ENCODE measurements at places on chromosomes 5 and 9. TPM values are rescaled to one million over a fixed set of nuclear protein-coding genes. Genes with fewer than 3 reads are reported as not detected.

GRCh38 chr9:133170716-133171115, 7.0 kb upstream of the GBGT1 start:
- H3K27ac ChIP-seq, result no peak overlapping the region
- DNase-seq, result no peak
- H3K36me3 ChIP-seq, result no peaks in the 10 kb centered on the region
- H3K27me3 ChIP-seq, result no peaks in the 10 kb centered on the region

DNA sequence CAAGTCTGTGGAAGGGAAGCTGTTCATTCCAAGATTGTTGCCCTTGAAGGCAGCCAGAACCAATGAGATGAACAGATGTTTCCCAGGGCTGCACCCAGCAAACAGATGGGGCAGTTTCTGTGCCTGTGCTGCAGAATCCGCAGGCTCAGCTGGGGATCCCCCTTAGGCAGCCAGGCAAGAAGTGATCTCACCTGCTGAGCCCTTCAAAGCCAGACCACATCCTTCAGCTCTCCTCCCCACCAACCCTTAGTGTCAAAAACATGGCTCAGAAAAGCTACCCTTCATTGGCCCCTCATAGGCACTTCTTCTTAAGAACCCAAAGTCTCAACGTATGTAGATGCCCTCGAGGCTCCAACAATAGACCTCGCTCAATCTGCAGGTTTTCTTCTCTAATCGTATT, 626.7 kb downstream of the CCDC171 start:
- H3K4me3 ChIP-seq, result no peak overlapping the region
- no peaks in the 10 kb centered on the region for H3K4me1 ChIP-seq
- peak; percentile 72 for DNase-seq
- no peaks in the 10 kb centered on the region for H3K27me3 ChIP-seq

DNA sequence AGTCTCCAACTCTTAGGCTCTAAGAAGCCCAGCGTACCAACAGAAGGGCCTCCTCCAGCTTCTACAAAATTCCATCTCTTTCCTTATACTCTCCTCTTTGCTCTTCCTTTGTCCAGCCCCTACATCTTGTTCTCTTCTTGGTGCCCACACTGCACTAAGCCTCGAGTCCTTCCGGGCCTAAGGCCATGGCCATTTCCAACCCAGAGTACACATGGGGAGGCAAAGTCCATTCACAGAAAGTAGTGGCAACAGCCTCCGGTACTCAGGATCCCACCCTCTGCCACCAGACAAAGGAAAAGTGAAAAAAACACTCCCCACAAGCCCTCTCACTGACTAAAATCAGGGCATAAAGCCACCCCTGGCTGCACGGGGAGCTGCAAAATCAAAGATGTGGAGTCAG, 60.3 kb downstream of the SAXO1 start:
- H3K27ac ChIP-seq, result no peak overlapping the region
- no peaks in the 10 kb centered on the region for H3K36me3 ChIP-seq
- no peaks in the 10 kb centered on the region for H3K4me1 ChIP-seq

- DNase-seq, result no peak
- no peaks in the 10 kb centered on the region for H3K27me3 ChIP-seq
These were observed 253.3 kb downstream of the EDIL3 start for GRCh38 chr5:84131372-84131771.

GRCh38 chr5:174064171-174064570, 18.7 kb downstream of the NSG2 start:
- H3K36me3 ChIP-seq, result no peaks in the 10 kb centered on the region
- no peak overlapping the region for H3K27ac ChIP-seq
- H3K4me1 ChIP-seq, result no peaks in the 10 kb centered on the region
- DNase-seq, result no peak
- H3K4me3 ChIP-seq, result no peak overlapping the region
- no peaks in the 10 kb centered on the region for H3K27me3 ChIP-seq

DNA sequence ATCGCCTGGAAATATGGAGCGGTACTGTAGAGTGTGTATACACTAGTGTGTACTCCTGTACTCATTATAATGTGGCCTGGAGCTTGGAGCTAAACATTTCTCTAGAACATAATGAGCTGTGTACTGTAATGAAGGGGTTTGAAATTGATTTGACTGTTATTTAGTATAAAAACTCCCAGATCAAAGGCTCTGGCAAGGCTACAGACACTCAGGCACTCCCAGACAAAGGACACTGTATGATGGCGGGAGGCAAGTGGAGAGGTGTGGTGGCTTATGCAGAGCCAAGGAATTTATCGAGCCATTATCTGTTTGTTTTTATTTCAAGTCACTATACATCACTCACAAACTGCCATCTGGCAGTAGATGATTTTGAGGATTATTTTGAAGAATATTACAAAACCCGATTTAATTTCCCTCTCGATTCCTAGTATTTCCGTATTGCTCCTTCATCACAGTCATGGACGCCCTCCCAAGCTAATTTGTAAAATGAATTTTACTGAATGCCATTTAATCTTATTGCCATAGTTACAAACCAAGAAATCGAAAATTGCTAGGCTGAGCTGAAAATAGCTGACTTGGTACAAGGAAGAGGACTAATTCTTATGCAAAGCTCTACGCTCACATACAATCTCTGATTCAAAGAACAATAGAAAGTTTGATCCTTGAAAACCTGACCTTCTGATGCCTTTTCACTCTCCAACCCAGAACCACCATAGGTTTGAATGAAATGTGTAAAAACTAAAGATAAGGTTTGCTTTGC, 240.2 kb upstream of the SEMA6A start:
- no peak for DNase-seq
- H3K27me3 ChIP-seq, result no peaks in the 10 kb centered on the region
- H3K4me1 ChIP-seq, result no peaks in the 10 kb centered on the region
- H3K36me3 ChIP-seq, result no peaks in the 10 kb centered on the region

GRCh38 chr5:37836235-37836591, 3.6 kb downstream of the GDNF start:
- peaks cover 43% of the 10 kb centered on the region for H3K27me3 ChIP-seq
- H3K36me3 ChIP-seq, result no peaks in the 10 kb centered on the region
- DNase-seq, result no peak
- H3K27ac ChIP-seq, result no peak overlapping the region
- H3K4me3 ChIP-seq, result no peak overlapping the region
- H3K4me1 ChIP-seq, result peaks cover 8% of the 10 kb centered on the region

DNA sequence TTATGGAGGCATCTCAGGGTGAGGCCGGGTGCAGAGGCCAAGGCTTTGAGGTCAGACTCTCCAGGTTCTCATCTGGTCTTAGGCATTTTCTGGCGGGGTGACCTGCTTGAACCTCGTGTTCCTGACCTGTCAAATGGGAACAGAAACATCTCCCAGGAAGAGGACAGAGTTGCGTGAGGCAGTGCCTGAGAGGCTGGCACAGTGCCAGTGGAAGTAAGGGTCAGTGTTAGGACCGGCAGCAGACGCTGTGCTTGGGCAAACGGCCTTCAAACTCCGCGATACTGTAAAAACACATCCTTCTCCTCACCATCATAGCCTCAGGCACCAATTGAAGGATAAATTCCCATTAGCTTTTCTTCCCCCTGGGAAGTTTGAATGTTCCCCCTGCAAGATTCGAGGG, 55.6 kb upstream of the FCN2 start:
- no peaks in the 10 kb centered on the region for H3K27me3 ChIP-seq
- no peaks in the 10 kb centered on the region for H3K4me1 ChIP-seq
- no peak overlapping the region for H3K27ac ChIP-seq

The ADAMTSL1 gene
- not detected for total RNA-seq

The DNLZ gene
- total RNA-seq, result 40.6 TPM

The PCDHGA4 gene
- 0.16 TPM for total RNA-seq

The NR5A1 gene
- total RNA-seq, result not detected
